Kasumi-1 (cell line): ENCODE measurements at places on chromosomes 5 and 9.

- DNase-seq: peak; percentile 55
Measured at GRCh38 chr5:95664204-95664786, 17.7 kb downstream of the RFESD start.

DNA sequence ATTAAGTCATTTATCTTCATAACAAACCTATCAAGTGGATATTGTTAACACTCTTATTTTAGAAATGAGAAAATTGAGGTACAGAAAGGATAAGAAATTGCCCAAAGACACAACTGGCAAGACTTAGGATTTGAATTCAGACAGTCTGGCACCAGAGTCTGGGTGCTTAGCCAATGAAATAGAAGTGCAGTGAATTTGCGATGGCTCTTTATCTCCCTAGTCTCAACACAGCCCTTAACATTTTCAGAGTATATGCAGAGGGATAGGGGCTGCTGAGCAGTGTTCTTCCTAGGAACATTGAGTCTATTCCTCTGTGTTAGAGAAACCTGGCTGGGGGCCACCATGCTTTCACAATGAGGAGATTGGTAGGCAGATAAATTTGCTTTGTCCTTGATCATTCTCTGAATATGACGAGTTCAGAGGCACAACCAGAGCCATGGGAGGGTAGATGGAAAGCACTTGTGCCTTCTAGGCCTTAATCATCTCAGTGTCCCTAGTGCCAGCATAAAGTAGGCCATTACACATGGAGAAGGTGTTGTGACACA, 6.1 kb upstream of the FSD1L start:
- no peak for DNase-seq

DNA sequence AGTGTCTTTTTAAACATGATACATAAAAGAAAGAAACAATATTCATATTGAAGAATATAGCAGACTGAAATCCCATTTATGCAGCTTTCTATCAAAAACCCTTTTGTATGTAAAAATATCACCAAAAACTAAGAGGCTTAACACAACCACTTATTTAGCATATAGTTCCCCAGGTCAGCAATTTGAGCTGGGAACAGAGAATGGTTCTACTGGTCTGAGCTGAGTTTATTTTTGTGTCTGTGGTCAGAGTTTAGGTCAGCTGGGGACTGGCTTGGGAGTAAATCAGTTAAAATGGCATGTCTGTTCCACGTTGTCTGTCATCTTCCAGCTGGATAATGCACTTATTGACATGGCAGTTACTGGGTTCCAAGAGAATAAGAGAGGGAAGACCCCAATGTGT, 165.0 kb downstream of the TMEM232 start:
- no peak for DNase-seq

- DNase-seq: no peak
Measured at GRCh38 chr5:28574606-28575005, 1536.2 kb upstream of the CDH9 start.

- no peak for DNase-seq
Measured at GRCh38 chr9:30075451-30076199, 2308.8 kb upstream of the ACO1 start.

DNA sequence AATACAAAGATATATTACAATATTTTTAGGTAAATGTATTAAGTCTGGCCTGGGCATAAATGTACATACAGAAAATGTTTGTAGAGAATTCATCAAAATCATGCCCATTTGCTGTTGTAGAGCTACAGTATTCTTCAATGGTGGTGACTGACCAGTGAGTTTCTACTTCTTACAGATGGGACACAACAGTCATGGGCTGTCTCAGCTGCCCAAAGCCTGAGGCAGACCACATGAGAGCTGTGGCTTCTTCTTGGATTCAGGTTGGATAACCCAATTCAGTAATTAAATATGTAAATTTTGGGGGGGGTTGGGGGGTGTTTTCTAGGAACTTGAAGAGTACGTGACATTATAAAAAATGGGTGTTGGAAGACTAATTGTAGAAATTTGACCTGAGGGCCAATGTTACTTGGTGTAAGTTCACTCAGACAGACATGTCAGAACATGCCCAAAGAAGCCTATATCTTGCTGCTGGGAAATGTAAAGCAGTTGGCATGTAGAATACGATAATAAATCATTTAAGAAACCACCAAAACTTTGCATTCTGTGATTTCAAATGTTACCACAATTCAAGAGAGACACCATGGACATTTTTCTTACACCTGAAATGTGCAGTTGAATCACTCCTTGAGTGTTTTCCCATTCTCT, 17.9 kb downstream of the STARD4 start:
- no peak for DNase-seq

DNA sequence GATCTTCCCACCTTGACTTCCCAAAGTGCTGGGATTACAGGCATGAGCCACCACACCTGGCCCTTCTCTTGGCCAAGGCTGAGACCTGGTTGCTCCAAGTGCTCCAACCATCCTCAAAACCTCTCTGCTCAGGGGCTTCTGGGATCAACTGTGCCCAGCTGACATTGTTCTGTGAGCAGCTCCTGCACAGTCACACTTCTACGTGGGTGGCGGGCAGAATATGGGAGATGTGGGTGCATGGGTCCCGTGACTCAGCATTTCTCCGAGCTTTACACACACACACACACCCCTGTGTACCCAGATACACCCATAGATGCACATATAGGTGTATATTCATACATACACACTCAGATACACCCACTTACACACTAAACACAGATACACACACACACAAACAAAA, 10.5 kb upstream of the MYORG start:
- no peak for DNase-seq
